Activated CD4-positive, alpha-beta T cell treated with anti-CD3 and anti-CD28 coated beads, Interleukin-2, amount 50 U/mL, for 24 hours (primary cell): ENCODE measurements at places on chromosomes 12 and 14.

DNA sequence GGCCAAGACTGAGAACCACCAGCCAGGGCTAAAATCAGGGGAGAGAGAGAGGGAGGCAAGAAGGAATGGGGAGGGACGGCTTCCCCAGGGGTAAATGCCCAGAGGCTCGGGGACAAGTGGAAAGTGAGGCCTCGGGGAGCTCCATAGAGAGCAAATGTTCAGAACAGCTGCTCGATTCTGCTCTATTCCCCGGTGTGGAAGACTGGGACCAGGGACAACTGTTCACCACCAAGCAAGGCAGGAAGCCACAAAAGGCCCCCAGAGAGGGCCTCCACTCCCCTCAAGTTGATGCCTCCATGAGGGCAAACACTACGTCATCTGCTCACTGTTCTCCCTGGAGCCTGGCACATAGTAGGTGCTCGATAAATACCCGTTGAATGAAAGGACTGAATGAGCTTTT, 53.5 kb downstream of the IRF2BPL start:
- DNase-seq: no peak

DNA sequence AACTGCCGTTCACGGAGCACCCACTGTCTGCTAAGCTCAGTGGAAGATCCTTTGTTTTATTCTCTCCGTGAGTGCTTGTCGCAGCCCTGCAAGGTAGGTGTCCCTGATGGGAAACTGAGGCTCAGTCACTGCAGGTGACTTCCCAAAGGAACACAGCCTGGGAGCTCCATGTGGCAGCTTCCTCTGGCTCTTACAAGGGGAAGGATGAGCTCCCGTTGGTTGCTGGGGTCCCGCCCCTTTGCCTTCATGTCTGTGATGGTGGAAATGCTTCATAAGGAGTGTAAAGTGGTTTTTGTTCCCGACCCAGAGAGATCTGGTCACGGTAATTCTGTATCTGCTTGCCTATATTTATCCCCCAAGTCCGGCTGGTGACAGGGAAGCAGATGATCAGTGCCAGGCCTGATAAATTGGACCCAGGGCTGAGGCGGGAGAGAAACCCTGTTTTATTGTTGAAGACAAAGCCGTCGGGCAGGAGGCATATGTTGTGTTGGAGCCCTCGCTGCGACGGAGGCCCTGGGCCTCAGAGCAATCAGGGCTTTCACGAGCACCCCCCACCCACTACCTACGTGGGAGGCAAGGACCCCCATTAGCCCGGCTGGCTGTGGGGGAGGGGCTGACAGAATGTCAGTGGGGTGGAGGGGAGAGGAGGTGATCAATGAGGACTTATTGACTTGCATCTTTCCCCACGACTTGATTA, 91.9 kb downstream of the KIF26A start:
- DNase-seq: no peak

DNA sequence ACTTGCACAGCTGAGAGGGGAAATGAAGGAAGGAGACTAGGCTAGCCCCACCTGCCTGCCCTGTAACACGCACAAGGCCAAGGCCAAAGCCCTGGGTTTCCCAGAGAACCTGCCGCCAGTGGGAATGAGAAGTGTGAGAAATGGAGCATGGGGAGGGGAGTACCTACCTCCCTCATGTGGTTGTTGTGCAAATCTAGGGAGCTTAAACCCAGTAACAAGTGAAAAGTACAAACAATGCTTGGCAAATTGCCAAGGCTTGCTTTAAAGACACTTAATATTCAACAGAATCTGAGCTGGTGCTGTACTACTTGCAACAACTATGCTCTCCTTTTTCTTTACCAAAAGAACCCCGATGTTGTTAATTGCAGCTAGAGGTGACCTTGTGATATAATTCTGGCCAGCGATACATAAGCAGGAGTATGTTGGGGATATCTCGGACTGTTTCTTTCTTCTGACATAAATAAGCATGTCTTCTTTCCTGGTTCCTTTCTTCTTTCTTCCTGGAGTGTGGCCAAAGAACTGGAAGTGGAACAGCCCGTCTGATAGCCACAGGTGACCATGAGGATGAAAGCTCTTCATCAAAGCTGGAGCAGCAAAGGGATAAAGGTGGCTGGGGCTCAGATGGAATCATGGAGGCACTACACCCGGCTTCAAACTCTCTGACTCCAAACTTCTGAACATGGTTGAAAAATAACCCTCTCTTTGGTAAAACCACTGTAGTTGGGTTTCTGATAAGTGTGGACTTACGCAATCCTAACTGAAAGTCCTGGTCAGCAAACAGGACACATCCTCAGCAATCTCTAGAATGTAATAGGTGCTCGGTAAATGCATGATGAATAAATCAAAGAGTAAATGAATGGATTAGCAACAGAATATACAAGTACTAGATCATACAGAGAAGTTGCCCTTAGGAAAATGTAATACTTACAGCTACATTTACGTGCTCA, 207.9 kb downstream of the NUAK1 start:
- DNase-seq: no peak

- no peak for DNase-seq
Observed at GRCh38 chr12:132281038-132281437, 48.4 kb downstream of the GALNT9 start.

DNA sequence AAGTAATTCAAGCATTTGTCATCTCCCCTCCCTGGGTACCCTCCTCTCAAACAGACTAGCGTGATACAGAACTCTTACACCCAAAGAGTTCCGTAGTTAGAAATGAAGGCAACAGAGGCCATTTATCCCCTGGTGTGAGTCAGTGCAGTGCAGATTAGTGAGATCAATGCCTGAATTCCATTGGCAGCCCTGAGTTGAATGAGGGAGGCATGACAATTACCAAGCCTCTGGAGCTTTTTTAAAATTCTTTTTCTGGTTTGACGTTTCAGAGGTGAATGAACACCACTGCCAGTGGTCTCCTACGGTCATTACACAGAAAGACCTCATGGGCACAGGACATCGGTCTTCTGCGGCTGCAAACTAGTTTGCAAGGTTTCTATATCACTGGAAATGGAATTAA, 94.4 kb downstream of the PRIMA1 start:
- no peak for DNase-seq

DNA sequence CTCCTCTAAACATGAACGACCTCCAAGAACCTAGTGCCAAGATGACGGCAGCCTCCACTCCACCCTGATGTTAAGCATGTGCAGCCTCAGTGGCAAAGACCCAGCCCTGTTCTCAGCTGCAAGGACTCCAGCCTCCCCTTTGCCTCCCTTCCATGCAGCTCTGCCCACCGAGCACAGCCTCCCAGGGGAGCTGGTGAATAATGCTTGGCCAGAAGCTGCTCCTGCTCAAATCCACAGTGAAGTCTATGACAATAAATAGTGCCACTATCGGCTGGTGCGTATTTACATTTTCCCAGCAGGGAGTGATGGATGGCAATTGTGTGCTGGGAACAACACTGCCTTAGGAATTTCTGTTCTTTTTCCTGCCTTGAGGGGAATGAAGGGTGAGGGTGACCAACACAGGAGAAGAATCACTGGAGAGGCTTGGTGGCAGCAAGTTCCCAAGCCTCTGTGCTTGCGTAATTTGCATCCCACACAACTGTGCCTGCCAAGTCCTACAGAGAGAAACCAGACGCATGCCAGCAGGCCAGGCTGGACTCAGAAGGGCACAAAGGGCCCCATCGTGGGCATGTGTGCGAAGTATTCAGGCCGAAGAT, 29.9 kb upstream of the TC2N start:
- DNase-seq: no peak

GRCh38 chr12:52307836-52308805, 13.1 kb downstream of the KRT83 start:
- DNase-seq: no peak

DNA sequence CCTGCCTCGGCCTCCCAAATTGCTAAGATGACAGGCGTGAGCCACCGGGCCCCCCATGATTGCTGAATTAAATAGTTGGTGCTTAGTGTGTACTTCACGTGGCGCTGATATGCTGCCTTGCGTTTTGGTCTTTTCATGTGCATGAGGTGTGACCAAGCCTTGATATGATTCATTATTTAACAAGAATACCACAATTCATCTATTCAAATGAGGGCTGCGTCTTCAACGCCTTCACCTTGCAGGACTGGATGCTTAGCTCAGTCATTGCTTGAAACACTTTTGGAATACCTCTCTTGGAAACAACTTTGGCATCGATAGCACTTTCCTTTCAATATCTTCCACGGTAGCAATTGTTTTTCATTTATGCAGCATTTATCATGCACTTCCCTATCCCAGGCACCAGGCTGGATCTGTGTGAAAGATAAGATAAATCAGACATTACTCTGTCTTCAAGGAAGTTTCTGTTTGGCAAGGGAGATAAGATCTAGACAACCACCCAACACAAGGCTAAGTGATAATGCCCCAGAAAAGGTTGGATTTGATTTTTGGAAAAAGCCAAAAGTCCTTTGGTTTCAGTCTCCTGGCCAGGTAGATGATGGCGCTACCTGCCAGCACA, 1.3 kb upstream of the TEAD4 start:
- DNase-seq: no peak

DNA sequence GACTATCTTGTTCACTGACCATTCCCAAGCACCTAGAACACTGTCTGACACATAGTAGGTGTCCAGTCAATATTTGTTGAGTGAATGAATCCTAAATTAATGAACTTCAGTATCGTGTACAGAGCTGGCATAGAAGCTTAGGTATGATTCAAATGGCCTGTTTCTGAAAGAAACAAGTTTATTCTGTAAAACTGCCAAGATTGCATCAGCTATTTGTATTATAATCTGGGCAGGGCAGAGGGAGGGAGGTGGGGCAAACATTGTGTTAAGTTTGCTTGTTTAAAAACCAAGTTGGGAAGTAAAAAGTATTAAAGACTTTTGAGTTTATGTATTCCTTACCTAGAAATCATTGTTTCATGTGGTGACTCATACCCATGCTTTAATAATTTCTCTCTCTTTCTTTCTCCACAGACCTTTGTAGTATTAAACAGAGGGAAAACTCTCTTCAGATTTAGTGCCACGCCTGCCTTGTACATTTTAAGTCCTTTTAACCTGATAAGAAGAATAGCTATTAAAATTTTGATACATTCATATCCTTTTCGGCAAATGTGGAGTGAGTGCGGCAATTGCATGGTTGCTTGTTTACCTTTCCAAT, 92.8 kb downstream of the SCN8A start:
- no peak for DNase-seq

- no peak for DNase-seq
Observed at GRCh38 chr12:122874081-122874480, 21.8 kb downstream of the VPS37B start.

DNA sequence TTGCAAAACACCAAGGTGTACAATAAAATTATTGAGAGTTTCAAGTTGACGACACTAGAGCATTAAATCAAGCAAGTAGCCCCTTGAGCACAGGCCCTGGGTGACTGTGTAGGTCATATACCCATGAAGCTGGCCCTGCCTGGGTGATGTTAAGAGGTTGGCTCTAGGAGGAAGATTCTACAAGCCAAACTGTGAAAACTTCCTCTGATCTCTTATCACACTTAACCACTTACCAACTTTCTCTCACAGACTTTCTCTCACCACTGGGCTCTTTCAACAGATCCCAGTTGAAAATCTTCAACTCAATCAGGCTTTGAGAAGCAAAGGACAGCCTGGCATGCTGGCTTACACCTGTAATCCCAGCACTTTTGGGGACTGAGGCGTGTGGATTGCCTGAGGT, 186.9 kb upstream of the BTG1 start:
- no peak for DNase-seq

DNA sequence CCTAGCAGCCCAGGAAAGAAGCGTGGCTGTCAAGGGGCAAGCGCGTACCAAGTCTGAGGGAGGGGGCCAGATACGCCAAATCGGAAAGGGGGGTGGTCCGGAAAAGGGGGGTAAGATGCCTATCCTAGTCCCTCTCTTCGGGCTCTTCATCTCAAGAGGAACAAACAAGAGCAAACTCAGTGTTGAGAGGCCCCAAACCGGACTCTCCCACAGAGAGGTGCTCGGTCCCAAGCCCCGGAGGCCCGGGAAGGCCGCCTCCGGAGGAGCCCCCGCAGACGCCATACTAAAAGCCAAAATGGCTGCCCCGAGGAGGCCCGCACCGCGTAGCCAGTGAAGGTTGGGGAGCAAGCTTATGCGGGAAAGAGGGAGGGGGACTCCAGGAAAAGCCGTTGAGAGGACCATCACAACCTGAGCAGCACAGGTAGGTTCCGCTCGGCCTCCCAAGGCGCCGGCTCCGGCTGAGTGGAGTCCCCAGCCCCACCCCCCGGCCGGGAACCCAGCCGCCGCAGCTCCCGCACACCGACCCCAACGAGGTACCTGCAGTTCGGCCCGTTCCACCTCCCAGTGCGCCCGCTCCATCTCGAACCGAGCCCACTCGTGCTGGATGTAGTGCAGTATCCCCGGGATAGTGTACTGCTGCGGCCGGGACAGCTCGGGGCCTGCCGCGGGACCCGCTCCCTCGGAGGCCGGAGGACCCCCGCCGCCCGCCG, at the start of gene AP4S1:
Gene AP4S1, plus strand, starts transcription at position 283 of the 710 bp plus-strand sequence. CDS start 40,548 bp downstream, outside the sequence.
- DNase-seq: peak; percentile 25

DNA sequence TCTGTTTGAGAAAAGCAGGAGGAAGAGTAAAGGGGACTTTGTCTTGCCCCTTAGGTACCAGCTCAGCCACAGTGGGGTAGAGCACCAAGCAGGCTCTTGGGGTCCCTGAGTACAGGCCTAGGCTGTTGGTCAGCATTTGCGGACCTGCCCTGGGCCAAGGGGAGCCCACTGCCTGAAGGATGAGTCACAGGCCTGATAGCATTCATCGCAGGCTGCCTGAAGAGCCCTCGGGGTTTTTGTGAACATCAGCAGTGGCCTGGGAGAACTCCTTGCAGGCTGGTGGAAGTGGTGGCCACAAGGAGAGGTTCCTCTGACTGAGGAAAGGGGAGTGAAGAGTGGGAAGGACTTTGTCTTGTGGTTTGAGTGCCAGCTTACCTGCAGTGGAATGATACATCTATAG, 25.0 kb upstream of the P2RX7 start:
- no peak for DNase-seq

GRCh38 chr12:1939801-1940607, 21.6 kb upstream of the CACNA2D4 start:
- DNase-seq: peak; percentile 84

DNA sequence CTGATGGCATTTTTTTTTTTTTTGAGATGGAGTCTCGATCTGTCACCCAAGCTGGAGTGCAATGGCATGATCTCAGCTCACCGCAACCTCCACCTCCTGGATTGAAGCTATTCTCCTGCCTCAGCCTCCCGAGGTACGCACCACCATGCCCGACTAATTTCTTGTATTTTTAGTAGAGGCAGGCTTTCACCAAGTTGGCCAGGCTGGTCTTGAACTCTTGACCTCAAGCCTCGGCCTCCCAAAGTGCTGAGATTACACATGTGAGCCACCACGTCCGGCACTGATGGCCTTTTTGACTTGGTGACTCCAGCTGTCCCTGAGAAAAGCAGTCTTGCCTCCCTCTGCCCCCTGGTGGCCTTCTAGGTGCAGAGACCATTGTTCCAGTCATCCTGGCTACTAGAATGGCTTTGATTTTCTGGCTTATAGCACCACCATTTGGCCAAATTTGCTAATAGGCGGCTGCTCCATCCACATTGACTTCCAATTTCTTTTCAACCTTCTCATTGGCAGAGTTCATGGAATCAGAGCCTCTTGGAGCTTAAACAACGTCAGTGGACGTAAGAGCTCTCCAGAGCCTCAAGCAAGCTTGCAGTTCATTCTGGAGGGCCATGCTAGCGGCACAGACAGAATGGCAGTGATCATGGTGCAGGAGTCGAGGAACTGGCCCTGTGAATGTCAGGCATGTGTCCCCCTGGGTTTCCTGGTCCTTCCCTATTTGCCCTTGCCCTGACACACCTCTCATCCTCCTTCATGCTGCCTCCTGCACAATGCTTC, 25.4 kb upstream of the EIF4B start:
- peak; percentile 84 for DNase-seq
